ENCODE measurements at places on chromosomes 5 and 9. TPM values are rescaled to one million over a fixed set of nuclear protein-coding genes. Genes with fewer than 3 reads are reported as not detected.

FOXD1 gene
- 0.71 TPM for total RNA-seq

DBH gene
- 0.06 TPM for total RNA-seq

SHOC1 gene
- total RNA-seq = not detected

PLPPR1 gene
- total RNA-seq = 0.11 TPM

CBY3 gene
- total RNA-seq = not detected

PCDH12 gene
- 4.2 TPM for total RNA-seq

GDNF gene
- 155 TPM for total RNA-seq

RLN2 gene
- total RNA-seq = not detected

OR4F3 gene
- total RNA-seq = not detected

IL9 gene
- total RNA-seq = not detected

EGFL7 gene
- 48.6 TPM for total RNA-seq

CMBL gene
- total RNA-seq = 66.5 TPM

CD14 gene
- 13.9 TPM for total RNA-seq

ZNF474 gene
- 0.77 TPM for total RNA-seq

PRRX2 gene
- 1.1 TPM for total RNA-seq

C9 gene
- not detected for total RNA-seq

PAPPA gene
- total RNA-seq = 0.64 TPM

Measured in psoas muscle (tissue), 8 donors.